Cardiac septum (tissue), 1 donor: ENCODE measurements at places on chromosomes 1 and 21. TPM values are rescaled to one million over a fixed set of nuclear protein-coding genes. Genes with fewer than 3 reads are reported as not detected.

DNA sequence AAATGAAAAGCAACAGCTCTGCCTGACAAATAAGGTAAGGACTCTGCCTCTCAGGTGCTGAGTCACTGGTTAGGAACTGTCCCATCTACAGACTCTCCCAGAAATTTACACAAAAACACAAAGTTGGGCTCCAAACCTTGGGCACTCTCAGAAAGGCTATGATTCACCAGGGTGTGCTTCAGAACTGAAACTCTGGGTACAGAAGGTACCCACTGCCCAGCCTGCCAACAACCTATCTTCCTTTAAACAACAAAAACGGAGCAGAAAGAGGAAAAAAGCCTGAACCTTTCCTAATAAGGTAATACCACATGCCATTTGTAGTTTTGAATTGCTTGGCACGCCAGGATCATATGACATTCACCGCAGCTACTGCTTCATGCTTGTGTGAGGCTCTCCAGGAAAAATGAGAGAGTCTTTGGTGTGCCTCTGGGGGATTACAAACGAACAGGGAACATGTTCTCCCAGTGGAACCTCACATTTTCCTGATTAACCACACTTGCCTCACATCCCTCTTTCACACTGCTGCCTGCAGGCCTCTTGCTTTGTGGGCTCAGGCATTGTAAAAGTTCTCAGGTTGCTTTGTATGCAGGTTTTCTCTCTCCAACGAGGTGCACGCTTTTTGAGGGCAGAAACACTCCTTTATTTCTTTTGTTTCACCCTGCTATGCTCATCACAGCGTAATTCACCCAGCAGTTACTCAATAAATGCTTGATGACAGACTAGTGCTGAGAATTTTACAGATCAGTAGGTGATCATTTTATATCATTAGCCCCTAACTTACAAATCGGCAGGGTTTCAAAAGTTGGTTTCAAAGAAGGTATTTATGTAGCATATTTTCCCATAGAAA, 65.1 kb downstream of the GADD45A start:
- no peak for DNase-seq

GRCh38 chr1:175206687-175207086, 14.1 kb upstream of the KIAA0040 start:
- DNase-seq, result no peak

- DNase-seq, result no peak
These were observed 22.8 kb downstream of the WDR26 start for GRCh38 chr1:224411766-224412165.

GRCh38 chr1:210597555-210598134, 268.9 kb downstream of the HHAT start:
- no peak for DNase-seq

GRCh38 chr1:18820791-18821641, 38.4 kb downstream of the TAS1R2 start:
- DNase-seq, result peak; percentile 78

DNA sequence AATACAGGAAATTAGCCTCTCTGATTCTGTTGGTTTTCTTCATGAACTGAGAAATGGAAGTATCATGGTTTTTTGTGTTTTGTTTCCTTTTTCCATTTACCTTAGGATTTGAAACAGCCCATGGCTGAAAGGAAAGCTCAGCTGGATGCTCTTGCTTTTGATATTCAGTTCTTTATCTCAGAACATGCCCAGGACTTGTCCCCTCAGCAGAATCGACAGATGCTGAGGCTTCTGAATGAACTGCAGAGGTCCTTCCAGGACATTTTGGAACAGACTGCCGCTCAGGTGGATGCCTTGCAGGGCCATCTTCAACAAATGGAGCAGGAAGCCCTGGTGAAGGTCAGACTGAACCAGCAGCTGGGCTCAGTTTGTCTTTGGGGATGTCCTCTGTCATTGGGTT, 142.4 kb downstream of the MACF1 start:
- DNase-seq, result no peak

DNA sequence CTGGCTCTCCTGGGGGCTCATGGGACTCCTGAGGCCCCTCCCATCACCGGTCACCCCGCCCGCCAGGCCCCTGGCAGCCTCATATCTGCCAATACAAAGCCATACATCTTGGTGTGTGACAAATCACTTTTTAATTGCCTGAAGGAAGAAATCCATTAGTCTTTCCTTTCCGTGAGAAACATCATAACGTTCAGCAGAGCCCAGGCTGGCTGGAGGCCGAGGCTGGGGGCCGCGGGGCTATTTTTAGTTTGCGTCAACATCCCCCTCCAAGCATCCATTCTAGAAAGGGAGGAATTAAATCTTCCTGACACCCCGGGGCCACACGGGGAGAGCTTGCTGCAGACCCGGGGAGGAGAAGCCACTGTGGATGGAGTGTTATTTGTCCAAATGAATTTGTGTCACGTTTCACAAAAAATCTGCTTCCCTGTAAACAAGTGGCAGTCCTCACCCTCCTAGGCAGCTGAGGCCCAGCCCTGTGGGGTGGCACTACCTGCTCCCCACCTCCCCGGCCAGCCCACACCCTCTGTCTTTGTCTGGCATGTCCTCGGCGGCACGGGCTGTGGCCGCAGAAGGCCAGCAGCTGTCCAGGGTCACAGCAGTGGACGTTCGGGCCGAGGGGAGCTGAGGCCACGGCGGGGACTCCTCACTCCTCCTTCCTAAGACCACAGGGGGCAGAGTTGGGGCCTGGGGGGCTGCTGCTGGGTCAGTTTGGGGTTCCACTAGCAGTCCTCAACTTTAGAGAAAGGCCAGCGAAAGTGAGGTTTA, 236.9 kb upstream of the VAMP3 start:
- DNase-seq, result no peak

GRCh38 chr1:20530306-20530705, 22.1 kb upstream of the FAM43B start:
- DNase-seq, result peak; percentile 15

GRCh38 chr1:200015811-200016210, 11.7 kb upstream of the NR5A2 start:
- no peak for DNase-seq

- no peak for DNase-seq
These were observed 30.6 kb upstream of the DDAH1 start for GRCh38 chr1:85495556-85495955.

DNA sequence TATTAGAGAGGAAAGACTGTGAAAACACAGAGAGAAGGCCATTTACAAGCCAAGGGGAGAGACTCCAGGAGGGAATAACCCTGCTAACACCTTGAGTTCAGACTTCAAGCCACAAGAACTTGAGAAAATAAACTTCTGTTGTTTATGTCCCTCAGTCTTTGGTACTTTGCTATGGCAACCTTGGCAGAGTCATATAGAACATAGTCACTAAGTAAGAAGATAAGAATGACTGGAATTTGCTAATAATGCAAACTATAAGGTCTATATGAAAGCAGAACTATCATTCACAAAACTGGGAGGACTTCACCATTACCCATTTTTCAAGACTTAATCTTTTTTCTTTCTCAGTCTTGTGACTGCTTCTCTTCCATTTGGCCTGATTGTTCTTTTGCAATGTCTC, 767.3 kb upstream of the ADAMTS5 start:
- DNase-seq, result no peak

DNA sequence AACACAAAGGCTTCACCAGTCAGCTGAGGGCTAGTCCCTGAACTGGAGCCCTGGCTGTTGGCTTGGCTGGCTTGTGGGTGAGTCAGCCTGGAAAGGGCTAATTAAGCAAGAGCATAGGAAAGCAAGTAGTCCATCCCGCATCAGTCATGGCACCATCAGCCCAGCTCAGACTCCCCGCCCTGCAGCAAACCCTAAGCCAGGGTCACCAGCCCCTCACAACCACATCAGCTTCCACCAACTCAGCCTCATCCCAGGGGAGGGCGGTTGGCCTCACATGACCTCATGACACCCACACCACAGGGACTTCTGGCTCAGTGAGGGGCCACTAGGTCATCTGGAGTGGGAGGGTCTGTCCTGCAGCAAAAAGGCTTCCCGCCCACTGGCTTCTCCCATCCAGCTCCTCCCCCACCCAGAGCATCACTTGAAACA, 7.0 kb upstream of the SPATC1L start:
- no peak for DNase-seq

GRCh38 chr1:99602404-99602969, 43.4 kb upstream of the PALMD start:
- no peak for DNase-seq

- no peak for DNase-seq
These were observed 11.4 kb upstream of the TBX15 start for GRCh38 chr1:118999348-119000071.

- no peak for DNase-seq
These were observed 547.4 kb downstream of the PTPRU start for GRCh38 chr1:29783508-29784275.

DNA sequence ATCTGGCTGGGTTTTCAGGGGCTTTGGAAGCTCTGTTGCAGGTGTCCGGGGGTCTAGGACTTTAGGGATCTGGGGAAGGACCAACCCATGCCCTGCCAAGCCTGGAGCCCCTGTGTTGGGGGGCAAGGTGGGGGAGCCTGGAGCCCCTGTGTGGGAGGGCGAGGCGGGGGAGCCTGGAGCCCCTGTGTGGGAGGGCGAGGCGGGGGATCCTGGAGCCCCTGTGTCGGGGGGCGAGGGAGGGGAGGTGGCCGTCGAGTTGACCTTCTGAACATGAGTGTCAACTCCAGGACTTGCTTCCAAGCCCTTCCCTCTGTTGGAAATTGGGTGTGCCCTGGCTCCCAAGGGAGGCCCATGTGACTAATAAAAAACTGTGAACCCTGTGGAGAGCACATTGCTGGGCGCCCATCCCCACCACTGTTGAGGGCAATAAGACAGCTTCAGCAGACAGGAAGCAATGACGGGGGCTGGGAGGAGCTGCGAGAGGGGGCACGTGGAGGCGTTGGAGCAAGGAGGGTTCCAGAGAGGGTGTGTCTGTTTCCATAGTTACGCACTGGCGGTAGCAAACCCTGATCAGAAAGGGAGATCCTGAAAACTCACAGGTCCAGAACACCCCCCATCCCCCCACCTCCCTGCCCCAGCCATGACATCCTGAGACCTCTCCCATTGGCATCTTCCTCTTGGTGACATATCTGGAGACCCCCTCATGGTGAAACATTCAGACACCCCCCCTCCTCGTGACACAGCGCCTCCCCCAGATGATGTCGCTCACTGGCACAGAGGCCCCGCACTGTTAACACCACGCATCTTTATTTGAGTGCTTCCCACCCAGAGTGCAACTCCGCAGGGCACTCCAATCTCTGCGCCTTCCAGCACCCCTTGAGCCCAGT, 8.4 kb downstream of the MYBPH start:
- no peak for DNase-seq

DNA sequence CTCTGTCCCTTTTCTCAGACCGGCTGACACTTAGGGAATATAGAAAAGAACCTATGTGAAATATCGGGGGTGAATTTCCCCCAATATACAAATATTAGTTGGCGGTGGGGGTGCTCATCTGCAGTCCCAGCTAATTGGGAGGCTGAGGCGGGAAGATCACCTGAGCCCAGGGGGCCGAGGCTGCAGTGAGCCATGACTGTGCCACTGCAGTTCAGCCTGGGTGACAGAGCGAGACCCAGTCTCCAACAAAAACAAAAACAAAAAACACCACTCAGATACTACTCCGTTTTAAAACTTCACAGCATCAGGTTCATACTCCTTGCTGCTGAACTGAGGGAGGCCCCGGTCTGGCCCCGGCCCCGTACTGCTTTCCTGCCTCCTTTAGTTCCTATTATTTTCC, 5.9 kb upstream of the EXOSC10 start:
- DNase-seq, result no peak

GRCh38 chr1:212158912-212159796, 123.6 kb downstream of the DTL start:
- no peak for DNase-seq

GRCh38 chr1:33096363-33097005, 15.5 kb downstream of the AZIN2 start:
- no peak for DNase-seq

- no peak for DNase-seq
These were observed 10.9 kb upstream of the RGS5 start for GRCh38 chr1:163213626-163214025.

GRCh38 chr1:184990204-184990603, 15.9 kb upstream of the NIBAN1 start:
- DNase-seq, result no peak

DNA sequence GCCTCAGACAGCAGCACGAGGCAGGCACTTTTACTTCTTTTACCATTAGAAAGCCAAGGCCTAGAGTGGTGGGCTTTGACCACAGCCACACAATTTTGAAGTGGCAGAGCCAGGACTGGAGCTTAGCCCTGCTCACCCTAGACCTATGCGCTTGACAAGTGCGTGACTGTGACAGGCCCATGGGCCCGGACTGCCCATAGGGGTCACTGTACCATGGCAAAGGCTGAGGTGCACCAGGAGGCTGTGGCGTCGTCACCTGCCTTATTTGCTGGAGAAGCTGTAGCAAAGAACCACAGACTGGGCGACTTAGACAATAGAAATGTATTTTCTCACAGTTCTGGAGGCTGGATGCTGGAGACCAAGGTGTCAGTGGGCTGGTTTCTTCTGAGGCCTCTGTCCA, 2.6 kb upstream of the TMEM82 start:
- DNase-seq, result no peak

DNA sequence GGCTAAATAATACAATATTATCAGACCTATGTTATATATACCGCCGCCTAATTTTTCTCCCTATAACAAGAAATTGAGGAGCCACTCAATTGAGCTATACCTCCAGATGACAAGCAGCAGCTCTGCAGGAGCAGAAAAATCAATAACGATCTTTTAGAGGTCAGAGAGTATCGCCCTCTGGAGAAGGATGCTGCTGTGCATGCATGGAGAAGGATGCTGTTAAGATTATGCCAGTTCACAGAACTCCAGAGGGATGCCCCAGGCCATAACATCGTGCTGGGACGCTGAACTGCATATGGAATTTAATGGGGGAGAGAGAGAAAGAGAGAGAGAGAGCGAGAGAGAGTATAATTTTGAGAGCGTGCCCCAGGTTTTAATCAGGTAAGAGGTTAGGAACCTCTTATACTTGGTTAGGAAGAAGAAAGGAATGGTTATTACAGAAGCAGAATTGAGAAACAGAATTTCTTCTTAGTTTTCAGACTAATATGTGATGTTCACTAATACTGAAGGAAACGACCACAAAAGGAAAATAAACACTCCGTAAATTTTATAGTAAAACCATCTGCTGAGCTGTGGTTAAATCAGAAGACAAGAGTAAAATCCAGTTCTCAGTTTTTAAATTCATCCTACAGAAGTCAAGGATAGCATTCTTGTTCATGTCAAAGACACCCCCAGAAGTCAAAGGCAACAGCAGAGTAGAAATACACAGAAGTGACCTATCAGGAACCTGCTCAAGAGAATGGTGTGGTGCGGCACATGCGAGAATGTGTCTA, 111.1 kb downstream of the SMYD2 start:
- DNase-seq, result no peak

Gene PLPP3
- total RNA-seq, result 61.0 TPM

Gene UBL4B
- total RNA-seq, result not detected

Gene VWA5B1
- not detected for total RNA-seq

Gene CELA2A
- not detected for total RNA-seq

Gene OR2T29
- total RNA-seq, result not detected

Gene OR2L5
- total RNA-seq, result not detected

Gene GFI1
- total RNA-seq, result 0.19 TPM

Gene DDAH1
- total RNA-seq, result 58.1 TPM

Gene CDC20
- total RNA-seq, result 0.78 TPM

Gene SPRR2D
- not detected for total RNA-seq

Gene MYOM3
- 249 TPM for total RNA-seq

Gene TPTE
- not detected for total RNA-seq

Gene AGBL4
- 0.32 TPM for total RNA-seq

Gene PLXNA2
- total RNA-seq, result 23.8 TPM

Gene AKR7A3
- total RNA-seq, result 0.32 TPM
